ENCODE measurements at places on chromosomes 5 and 9.

DNA sequence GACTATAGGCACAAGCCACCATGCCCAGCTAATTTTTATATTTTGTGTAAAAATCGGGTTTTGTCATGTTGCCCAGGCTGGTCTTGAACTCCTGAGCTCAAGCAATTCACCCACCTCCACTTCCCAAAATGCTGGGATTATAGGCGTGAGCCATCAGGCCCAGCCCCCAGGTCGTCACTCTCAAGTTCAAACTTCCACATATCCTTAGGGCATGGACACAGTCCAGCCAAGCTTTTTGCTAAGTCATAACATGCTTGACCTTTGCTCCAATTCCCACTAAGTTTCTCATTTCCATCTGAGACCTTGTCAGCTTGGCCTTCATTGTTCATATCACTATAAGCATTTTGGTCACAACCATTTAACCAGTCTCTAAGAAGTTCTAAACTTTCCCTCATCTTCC, 43.9 kb upstream of the ARAP3 start:
- no peak for DNase-seq

DNA sequence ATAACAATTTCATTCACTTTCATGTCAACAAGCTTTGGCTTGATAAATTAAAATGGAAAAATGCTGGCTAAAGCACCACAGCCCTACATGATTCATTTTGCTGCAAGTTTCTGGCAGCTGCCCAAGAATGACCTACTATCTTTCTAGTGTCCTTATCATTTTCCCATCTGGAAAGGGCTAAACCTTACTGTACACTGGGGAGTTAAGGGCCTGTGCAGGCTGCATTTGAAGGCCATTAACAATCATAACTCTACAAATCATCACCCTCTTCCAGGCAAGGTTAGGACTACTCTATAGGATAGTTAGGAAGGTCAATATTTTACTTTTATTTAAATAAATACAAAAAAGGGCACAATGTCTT, 579.7 kb upstream of the ZNF608 start:
- peak; percentile 89 for DNase-seq

- DNase-seq, result no peak
Measured at GRCh38 chr5:135375040-135375793, 23.8 kb downstream of the MACROH2A1 start.

- DNase-seq, result no peak
Measured at GRCh38 chr5:160318409-160318808, 6.0 kb upstream of the CCNJL start.

DNA sequence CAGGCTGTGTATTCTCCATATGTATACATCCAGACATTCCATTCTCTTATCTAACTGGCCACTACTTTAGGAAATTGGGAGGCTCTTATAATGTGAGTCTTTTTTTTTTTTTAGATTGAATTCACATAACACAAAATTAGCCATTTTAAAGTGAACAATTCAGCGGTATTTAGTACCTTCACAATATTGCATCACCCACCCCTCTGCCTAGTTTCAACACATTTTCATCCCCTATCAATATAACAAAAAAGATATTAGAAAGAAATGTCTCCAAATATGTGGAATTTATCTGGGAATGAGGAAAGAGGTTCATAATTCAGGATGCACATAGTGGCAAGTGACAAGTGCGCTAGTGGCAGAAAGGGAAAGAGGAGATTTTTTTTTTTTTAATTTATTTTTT, 228.5 kb downstream of the ICE1 start:
- DNase-seq, result no peak

- no peak for DNase-seq
Measured at GRCh38 chr9:124007565-124008302, 3.8 kb upstream of the LHX2 start.

GRCh38 chr5:38921174-38921573, 75.4 kb downstream of the OSMR start:
- no peak for DNase-seq

DNA sequence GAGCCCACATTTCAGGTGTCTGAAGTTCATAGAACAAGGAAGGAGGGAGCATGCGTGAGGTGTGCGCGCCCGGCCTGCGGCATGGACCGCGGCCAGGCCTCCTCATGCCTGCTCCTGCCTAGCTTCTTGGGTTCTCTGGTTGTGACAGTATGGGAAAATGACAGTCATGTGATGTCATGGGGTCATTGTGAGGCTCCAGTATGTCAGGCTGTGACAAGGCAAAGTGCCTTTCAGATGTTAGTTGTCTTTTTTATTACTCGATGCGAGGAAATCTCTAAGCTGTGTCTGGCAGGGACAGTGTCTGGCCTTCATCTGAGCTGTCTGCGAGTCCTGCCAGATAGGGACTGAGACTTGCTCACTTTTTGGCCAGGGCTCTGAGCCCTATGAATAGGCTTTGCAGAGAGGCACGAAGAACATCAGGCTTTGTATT, 13.3 kb downstream of the UCK1 start:
- no peak for DNase-seq

DNA sequence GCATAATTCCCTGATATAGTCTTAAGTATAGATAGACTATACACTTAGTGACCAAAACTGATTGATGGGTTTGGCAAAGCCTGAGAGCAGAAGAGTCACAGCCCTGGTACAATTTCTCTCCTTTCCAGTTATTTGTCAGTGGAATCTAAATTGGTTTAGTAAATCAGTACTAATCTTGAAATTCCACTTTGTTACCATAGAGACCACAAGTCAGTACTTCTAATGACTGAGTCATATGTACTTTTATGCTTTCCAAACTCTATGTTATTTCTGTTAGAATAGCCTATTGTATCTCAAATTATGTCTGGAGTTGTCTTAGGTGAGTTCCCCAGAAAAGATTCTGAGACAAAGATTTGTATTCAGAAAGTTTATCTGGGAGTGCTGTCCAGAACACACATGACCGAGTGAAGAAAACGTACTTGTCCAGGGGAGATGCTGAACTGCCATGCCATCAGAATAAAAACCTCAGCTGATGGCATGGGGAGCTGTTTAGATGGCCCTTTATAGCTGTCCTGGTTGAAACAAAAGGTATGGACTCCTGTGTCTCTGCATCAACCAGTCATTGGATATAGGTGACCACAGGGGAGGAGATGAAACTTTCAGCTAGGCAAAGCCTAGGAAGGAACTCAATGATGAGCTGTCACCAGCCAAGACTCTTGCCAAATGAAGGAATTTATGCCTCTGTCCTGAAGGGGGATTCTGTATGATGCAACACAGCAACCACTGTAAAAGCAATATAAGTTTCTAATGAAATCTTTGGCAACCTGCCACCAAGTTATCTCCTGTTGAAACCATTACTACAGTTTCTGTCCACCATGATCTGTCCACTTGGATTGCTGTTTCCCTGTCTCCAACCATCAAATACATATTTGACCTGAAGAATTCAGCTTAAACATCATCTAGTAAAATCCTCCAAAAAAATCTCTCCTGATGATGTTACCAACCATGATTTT, 18.0 kb upstream of the SMC2 start:
- DNase-seq, result no peak

DNA sequence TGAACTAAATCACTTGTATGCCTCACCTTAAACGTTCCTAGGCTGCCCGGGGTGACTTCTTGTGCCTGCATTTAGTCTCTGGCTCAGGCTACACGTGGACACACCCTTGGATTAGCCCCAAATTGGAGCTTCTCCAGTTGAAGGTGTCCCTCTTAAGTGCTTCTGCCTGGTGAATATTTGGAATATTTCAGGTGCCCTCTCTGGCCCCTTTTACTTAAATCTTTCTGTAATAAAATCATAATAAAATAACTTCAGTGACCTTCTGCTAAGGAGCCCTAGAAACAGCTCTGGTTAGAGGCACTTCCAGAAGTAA, 74.3 kb upstream of the KLF9 start:
- no peak for DNase-seq
